Left cardiac atrium (tissue), 4 donors: ENCODE measurements at places on chromosomes 4 and X. TPM values are rescaled to one million over a fixed set of nuclear protein-coding genes. Genes with fewer than 3 reads are reported as not detected.

CT45A2 gene
- total RNA-seq, result not detected

FUNDC1 gene
- total RNA-seq, result 21.0 TPM

HPSE gene
- 3.9 TPM for total RNA-seq

SPANXA2 gene
- total RNA-seq, result not detected

FAM50A gene
- 48.7 TPM for total RNA-seq

TCEAL2 gene
- 14.5 TPM for total RNA-seq

PPARGC1A gene
- 180 TPM for total RNA-seq

GRCh38 chr4:149999485-150000074 is 78.7 kb upstream of the DCLK2 start:
- DNase-seq, result peak; percentile 25

DNA sequence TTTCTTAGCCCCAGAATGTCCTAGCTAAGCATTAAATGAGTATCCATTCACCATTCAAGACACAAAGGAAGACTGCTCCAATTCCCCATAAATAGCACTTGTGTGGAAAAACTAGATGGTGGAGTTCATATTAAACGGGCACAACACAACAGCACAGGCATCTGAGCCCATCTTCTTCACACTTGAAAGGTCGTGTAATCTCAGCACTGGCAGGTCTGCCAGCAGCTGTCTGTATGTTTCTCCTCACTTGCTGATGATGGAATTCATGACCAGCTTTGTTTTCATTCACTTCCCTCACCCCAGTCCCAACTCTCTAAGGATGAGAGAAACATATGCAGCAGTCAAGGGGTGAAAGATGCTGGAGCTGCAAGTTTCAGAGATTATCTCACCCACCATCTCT is 148.7 kb downstream of the AFAP1 start:
- no peak for DNase-seq

GRCh38 chr4:59570860-59571476 is 1629.2 kb upstream of the ADGRL3 start:
- DNase-seq, result no peak

GRCh38 chrX:18884916-18885315 is 99.0 kb downstream of the PHKA2 start:
- DNase-seq, result no peak

- no peak for DNase-seq
Measured at GRCh38 chrX:100964362-100964761, 5.1 kb upstream of the ARL13A start.

- no peak for DNase-seq
Measured at GRCh38 chr4:75848891-75849290, 53.4 kb downstream of the PPEF2 start.

DNA sequence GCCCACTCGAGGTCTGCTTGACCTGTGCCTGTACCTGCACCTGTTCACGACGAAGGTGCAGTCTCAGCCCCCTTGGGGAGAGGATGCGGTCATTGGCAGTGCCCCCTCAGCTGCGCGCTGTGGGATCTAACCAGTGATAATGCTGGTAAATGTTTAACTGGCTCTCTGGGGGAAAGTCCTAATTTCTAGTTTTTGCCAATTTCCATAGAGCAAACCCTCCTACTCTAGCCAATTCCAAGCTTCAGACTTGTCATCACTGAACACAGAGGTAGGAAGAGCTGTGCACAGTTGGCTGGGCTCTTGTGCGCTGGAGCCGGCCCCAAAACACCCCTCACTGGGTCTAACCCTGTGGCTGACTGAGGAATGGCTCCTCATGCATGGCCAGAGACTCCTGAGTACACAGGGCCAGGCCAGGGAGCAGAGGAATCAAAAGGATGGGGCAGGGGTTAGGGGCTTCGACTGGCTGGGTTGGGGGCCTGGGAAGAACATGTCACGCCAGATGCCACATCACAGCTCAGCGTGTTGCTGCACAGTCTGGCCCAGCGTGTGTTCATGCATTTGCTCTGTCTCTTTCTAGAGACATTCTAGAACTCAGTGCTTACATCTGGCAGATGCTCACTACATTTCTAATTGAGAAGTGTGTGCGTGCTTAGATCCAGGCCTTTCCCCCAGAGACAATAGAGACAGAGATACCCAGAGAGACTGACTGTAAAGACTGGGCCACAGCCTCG is 270.8 kb downstream of the BCOR start:
- DNase-seq, result no peak

DNA sequence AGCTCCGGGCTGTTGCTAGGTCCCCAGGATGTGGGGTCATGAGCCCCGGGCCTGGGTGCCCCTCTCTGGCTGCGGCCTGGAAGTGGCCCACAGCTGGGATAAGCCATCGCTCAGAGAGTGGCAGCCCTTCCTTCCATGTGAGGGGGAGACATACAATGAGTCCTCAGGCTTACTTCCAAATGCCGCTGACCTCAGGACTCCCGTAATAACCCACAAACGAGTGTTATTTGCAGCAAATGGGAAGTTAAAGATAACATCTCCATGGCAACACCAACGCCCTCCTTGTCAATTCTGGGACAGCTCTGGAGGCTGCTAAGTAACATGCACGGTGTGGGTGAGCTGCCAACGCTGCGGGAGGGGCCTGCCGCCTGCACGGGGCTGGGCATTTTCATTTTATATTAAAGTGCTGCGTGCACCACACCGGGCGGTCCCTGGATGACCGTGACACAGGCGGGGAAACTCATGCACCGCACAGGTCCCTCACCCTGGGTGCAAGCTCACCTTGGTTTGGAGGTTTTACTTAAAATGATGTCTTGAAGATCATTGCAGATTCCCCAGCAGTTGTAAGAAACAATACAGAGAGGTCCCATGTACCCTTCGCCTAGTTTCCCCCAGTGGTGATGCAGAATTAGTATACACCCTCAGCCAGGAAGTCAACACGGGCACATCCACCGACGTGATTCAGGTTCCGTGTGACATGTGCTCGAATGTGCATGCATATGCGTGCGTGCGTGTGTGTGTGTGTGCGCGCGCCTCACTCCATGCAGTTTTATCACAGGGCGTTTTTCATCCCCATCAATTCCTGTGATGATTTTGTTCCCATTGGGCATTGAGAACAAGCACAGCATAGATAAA is 79.4 kb downstream of the ABLIM2 start:
- DNase-seq, result no peak

- no peak for DNase-seq
Measured at GRCh38 chr4:81796790-81797528, 325.3 kb upstream of the RASGEF1B start.
